HTR-8/SVneo (cell line): ENCODE measurements at places on chromosomes 4 and X.

GRCh38 chr4:141914746-141915145 is 278.4 kb downstream of the IL15 start:
- no peak for DNase-seq

GRCh38 chr4:65120287-65120686 is 550.0 kb downstream of the EPHA5 start:
- DNase-seq = no peak

DNA sequence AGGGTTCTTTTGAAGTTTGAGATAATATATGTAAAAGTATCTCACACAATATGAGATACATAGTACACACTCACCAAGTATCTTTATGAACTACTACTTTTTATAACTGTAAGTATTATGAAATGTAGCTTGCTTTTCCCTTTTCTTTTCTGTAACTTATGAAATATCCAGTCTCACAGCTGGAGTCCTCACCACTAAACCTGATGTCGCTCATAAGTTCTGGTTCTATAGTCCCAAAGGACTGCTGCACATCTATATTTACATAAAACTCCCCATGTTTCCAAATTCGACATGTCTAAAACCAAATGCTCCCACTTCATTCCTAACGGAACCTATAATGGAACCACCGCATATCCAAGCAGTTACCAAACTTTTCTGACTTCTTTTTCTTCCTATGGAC is 186.5 kb upstream of the SLC7A11 start:
- no peak for DNase-seq

GRCh38 chr4:56038487-56039162 is 89.9 kb downstream of the CEP135 start:
- no peak for DNase-seq

DNA sequence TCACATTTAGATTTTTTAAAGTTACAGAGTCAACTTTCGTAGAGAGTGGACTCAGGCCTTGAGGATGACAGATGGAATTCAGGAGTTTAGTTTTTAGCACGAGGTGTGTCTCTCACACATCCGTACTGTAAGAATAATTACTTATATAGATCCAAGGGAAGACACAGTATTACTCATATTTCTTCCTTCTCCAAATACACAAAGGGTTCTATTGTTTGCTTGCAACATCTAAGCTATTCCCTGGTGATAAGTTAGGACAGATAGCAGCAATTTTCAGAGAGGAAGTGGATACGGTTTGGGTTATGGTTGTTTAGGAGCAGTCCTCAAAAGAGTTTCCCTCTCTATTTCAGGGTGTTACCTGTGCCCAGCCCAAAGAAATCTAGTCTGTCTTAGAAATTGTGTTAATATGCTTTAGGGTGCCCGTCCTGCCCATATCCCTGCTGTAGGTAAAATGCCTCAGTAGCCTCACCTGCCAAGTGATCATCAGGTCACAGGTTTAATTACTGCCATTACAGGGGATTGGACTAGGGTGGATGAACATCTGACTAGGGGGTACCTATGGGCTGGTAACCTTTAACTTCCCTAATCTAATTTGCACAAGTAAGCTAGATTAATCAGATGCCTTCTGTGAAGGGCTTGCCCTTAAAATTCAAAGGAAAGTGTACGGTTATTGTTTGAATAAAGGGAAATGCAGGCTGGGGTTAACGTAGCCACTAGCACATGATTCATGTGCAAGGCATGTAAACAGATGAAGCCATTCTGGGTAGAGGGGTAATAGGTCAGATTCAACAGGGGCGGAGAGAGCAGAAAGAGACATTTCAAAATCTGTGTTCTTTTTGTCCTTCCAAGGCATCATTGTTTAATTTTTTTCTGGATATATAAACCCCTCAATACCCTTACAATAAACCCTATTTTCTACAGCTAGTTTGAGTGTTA is 8.7 kb upstream of the PPP3CA start:
- DNase-seq = no peak
